Hematopoietic multipotent progenitor cell (in vitro differentiated cells): ENCODE measurements at places on chromosomes 2 and 18.

DNA sequence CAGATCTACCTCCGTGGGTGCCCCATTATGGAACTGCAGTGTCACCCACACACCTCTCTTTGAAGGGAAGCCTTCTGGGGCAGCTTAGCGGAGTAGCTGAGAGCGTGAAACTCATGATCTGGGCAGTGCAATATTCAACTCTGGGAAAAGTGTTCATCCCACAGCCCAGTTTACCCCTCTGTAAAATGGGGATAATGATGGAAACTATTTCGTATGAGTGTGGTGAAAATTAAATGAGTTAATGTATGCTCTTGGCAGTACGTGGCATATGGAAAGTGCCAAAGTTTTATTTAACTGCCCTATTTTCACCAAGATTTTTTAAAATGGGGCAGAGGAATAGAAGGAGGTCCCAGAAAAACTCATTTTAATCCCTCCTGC lies 11.5 kb downstream of the EVX2 start:
- DNase-seq: no peak

GRCh38 chr2:200306196-200306930 lies at the start of gene SPATS2L:
Gene SPATS2L (plus strand): TSS chr2:200306693. CDS start chr2:200389245, 82,552 bp downstream.
- DNase-seq: peak; percentile 65

DNA sequence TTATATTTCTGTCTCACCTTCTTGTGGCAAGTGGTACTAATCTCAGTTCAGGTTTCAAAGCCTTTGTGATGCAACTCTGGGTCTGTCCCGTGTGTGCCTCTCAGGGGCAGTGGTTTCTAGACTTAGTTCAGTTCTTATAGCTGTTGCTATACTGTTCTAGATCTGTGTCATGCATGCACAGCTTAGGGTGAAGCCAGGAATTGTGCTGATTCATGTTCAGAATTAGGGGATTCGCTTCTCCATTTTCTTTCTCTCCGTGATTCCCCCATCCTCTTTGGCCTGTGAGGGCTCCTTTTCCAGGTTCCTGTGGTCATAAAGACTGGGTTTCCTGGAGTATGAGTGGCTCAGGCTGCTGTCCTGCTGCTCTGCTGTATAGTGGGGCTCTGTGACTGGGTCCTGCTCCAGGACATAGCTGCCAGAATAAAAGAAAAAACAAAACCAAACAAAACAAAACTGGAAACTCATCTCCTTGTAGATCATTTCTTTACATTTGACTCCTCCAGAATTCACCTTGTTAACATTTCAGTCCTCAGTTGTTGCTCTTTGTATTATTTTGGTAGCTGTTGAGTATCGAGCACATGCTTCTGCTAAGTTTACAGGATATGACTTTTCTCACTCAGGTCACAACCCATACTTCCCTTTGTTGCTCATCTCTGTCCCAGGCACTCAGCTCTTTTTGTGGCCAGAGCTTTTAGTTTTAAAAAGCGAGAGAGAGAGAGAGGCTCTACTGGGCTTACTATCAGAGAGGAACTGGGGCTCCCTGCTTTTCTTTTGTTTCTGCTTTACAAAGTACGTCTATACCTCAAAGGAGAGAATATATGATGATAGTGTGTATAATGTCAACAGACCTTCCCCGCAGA lies 34.2 kb downstream of the CERS6 start:
- peak; percentile 73 for DNase-seq

DNA sequence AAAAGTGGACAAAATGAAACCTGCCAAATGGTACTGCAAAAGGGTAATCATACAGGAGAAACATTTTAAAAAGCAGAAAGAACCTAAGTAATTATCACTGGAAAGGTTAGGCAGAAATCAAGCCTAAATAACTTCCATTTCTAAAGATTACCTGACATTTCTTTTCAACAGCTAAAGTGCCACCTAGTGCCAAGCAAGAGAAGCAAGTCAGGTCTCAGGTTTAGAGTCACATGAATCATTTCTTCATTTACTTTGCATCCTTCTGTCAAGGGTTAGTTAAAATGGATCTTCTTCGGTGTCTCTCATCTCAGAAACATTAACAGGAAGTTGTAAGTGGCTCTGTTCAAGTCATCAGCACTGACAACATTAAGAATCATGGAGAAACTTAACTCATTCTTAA lies 90.3 kb downstream of the AKAIN1 start:
- DNase-seq: peak; percentile 48

DNA sequence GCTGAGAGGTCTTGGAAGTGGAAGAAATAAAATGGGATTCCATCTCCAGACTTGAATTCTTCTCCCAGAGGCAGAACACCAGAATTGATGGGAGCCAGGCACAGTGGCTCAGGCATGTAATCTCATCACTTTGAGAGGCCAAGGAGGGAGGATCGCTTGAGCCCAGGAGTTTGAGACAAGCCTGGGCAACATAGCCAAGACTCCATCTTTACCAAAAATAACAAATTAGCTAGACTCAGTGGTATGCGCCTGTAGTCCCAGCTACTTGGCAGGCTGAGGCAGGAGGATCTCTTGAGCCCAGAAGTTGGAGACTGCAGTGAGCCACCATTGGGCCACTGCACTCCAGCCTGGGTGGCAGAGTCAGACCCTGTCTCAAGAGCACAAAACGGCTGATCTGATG lies 144.3 kb downstream of the C1D start:
- DNase-seq: no peak

DNA sequence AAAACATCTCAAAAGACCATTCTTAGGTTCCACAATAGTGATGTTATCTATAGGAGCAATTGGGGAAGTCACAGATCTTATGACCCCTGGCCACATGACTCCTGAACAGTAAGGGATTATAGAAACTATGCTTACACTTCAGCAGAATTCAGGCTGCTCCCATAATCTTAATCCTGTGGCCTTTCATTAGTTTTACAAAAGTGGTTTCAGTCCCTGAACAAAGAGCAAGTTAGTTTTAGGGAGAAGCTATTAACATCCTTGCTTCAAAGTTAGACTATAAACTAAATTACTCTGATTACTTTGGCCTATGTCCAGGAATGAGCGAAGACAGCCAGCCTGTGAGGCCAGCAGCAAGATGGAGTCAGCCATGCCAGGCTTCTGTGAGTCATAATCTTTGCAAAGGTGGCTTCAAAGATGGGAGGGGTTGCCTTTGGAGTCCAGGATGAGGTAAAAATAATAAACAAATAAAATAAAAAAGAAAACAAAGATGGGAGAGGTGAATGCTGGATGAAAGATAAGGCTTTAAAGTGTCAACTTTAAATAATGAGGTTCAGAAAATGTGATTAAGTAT lies 168.7 kb upstream of the NDUFV2 start:
- no peak for DNase-seq

DNA sequence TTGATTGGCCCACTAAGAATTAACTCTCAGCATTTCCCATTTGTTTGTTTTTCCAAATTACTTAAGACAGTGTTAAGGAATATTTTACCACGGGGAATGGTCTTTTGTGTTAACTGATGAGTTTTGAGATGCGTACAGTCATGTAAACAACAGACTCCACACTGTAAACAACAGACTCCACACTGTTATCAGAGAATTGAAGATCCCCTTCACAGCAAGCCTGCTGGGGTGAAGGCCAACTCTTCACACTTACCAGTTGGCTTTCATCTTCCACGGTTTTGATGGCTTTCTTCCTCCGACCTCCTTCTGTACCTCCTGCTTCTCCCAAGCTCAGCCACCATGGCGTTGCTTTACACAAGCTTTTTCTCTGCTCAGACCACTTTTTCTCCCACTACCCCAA lies 166.8 kb downstream of the TMEM200C start:
- no peak for DNase-seq

DNA sequence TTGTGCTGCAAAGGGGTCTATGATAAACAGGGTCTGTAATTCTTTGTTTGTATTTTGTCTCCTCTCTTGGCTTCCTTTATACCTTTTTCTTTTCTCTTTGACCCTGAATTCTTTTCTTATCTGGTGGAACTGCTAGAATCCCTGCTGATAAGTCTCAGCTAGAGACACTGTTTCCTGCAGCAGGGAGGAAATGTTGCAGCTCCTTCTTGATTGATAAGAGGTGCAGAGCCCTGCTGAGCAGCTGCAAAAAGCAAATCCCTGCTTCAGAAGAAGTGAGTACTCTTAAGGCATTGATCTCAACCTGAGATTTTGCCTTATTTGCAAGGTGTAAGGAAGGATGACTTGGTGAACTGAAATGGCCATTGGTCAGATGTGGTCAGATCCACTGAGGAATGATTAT lies 167.8 kb downstream of the NUP35 start:
- DNase-seq: no peak

DNA sequence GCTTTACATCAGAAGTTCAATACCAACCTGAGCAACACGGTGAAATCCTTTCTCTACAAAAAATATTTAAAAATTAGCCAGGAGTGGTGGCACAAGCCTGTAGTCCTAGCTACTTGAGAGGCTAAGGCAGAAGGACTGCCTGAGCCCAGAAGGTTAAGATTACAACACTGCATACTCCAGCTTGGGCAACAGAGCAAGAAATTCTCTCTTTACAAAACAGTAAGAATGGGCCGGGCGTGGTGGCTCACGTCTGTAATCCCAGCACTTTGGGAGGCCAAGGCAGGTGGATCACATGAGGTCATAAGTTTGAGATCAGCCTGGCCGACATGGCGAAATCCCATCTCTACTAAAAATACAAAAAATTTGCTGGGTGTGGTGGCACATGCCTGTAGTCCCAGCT lies 113.2 kb downstream of the USP34 start:
- no peak for DNase-seq

GRCh38 chr18:49443837-49444236 lies 16.6 kb downstream of the DYM start:
- no peak for DNase-seq

DNA sequence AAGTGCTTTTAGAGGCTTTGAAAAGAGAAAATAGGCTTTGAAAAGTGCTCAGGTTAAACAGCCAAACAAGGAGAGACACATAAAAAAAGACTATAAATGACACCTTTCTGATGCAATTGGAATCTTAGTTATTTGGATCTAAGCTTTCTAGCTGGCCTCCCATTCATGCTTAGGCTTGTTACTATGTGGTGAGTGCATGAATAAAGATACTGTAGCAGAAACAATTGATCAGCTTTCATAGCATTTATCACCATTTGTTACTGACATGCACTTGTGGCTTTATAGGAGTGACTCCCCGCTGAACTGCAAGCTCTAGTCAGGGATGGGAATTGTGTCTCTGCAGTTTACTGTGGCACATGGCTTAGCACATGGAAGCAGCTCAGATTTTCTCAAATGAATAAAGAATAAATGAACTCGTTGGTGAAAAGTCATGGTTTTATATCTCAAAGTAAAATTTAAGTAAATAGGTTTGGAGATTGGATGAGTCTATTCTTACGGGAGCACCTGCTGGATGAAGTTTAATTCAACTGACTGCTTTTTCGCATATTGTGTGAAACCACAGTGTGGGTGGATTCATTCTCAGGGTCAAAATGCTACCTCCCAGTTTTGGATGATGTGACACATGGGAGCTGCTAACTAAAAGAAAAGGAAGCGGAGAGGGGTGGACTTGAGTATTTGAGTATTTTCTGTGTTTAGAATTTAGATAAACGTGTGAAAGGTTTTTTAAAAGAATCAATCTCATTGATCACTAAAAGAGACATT lies 91.1 kb upstream of the NOL4 start:
- DNase-seq: no peak

- DNase-seq: no peak
These were observed 48.0 kb downstream of the ARHGAP15 start for GRCh38 chr2:143177096-143177786.

DNA sequence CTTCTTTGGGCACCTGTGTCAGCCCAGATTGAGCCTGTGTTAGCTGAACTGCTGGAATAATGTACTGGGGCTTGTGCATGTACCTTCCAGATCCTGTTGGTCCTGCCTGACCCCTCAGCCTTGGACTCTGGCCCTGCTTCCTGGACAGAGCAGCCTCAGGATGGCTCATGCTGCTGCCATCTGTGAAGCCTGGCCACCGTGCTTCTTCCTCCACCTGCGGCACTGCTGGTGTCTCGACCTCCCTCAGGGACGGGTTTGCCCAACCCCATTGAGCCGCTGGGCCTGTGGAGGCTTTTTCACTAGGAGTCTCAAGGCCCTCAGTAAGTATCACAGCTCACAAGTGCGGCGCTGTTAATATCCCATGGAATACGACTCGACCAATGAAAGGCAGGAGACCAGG lies 342.7 kb downstream of the TGIF1 start:
- DNase-seq: no peak

- DNase-seq: peak; percentile 41
These were observed 88.4 kb downstream of the ARHGAP15 start for GRCh38 chr2:143217512-143218115.

GRCh38 chr2:75775311-75775823 lies 64.7 kb upstream of the GCFC2 start:
- no peak for DNase-seq

- no peak for DNase-seq
These were observed 340.8 kb upstream of the SPHKAP start for GRCh38 chr2:228522276-228522675.

GRCh38 chr2:215275824-215276223 lies 36.0 kb upstream of the ATIC start:
- no peak for DNase-seq

- no peak for DNase-seq
These were observed 862.2 kb upstream of the LRATD1 start for GRCh38 chr2:13770279-13770678.

DNA sequence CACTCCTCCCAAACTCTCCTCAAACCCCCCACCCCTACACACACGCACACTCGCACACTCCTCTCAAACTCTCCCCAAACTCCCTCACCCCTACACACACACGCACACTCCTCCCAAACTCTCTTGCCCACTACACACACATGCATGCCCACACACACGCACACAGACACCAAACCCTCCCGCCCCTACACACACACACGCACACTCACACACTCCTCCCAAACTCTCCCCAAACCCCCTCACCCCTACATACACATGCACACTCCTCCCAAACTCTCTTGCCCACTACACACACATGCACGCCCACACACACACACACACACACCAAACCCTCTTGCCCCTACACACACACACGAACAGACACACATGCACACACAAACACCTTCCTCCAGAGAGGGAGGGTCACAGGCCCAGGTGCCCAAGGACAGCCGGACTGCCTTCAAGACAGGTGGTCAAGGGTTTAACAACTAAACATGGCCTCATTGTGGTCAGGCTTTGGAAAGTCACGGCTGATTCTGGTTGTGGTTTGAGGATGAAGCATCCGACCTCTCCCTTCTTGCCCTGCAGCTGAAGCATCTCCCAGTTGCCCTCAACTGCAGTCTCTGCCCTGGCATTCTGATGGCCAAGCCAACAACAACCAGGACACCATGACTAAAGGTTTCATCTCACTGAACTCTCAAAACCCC lies 72.3 kb upstream of the SNTG2 start:
- DNase-seq: no peak

DNA sequence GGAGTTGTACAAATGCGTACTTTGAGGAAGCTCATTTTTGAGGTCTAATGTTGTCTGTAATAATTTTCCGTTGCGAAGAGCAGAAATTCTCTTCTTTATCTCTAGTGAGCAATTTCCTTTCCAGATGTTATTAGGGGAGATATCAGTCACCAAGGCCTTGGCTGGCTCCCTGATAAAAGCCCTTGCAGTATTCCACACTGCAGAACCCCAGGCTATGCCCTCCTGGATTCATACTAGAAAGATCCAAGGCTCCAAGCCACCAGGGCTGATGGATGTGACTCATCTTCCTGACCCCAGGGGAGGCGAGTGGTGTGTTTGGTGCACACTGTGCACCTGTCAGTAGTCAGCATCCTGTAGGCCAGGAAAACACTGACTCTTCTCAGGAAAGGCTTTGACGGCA lies 34.7 kb downstream of the INO80C start:
- DNase-seq: peak; percentile 82

GRCh38 chr18:22391407-22392345 lies 26.0 kb downstream of the CTAGE1 start:
- no peak for DNase-seq

- DNase-seq: peak; percentile 63
These were observed 6.2 kb upstream of the GPR155 start for GRCh38 chr2:174492963-174493431.
